ENCODE measurements at places on chromosomes 16 and 17. TPM values are rescaled to one million over a fixed set of nuclear protein-coding genes. Genes with fewer than 3 reads are reported as not detected.

DNA sequence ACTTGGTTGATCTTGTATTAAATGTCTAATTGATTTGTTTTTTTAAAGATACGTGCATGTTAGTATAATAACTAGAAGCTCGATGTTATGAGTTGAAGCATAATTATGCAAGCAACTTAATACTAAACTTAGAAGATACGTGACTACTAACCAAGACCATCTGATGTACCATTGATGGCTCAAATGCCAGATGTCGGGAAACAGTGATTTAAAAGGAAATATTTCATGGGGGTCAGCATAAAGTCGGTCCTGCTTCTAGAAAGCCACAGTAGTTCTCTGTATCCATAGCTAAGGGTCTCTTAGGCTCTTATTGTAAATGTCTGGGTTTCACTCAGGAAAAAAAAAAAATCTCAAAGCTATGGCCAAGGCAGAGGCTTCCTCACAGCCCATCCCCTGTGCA is 61.2 kb upstream of the RBFOX1 start:
- DNase-seq = no peak

- DNase-seq = no peak
These were observed 102.9 kb downstream of the NDE1 start for GRCh38 chr16:15752717-15753488.

- DNase-seq = no peak
These were observed 33.3 kb downstream of the MYH3 start for GRCh38 chr17:10623737-10624338.

The DOC2B gene
- 5.5 TPM for total RNA-seq

The GPR139 gene
- not detected for total RNA-seq

DNA sequence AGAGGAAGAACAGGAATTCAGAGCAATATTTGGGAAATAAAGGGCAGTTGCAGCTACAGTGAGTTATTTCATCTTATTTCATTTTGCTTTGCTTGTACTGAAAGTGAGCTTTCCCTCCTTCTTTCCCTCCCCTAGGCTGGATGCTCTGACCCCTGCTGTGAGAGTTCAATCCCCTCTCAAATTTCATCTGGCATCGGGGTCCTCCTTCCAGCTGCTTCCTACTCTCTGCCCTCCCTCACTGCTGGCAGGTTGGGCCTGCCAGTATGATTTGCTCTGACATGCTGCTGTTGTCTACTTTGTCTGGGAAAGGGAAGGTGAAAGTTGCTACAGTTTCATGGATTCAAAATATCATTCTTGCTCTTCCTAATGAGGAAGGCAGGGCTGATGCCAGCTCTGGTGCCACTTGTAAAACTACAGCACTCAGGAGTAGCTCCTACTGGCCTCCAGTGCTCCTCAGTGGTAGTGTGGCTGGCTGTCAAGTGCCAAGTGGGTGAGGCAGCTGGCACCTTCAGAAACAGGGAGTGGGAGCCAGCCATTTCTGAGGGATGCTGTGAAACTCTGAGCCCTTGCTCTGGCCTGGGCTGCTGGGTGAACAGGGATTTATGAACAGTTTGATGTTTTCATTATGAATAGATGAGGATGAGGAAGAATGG is 408.6 kb downstream of the HAPSTR1 start:
- no peak for DNase-seq
